ENCODE measurements at places on chromosomes 2 and 18.

- DNase-seq, result no peak
Observed at GRCh38 chr2:601387-601698, 75.9 kb downstream of the TMEM18 start.

- DNase-seq, result peak; percentile 92
Observed at GRCh38 chr2:10043256-10043905, at the start of gene KLF11. KLF11 (plus strand) TSS chr2:10043550; CDS start chr2:10043717, 167 bp downstream.

- DNase-seq, result peak; percentile 2
Observed at GRCh38 chr2:86700690-86701089, 19.4 kb upstream of the RMND5A start.

- peak; percentile 28 for DNase-seq
Observed at GRCh38 chr2:33272001-33272400, 204.4 kb upstream of the RASGRP3 start.

DNA sequence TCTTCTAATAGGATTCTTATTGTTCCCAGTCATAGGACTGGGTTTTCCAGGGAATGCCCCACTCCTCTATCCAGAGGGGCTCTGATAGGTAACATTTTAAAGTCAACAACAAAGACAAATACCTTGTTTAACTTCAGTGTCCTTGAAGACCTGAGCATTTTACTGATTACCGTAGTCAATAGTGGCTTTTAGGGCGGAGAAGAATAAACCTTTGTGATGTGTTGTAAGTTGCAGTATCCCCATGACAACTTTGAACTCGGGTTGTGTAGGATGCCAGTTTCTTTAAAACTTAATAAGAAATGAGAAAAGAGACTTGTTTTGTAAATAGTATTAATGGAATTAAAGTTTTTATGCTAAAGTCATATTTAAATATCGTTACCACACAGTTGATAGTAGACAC lies 6.0 kb downstream of the GATA6 start:
- no peak for DNase-seq

GRCh38 chr18:508835-509234 lies 8.3 kb upstream of the COLEC12 start:
- no peak for DNase-seq

GRCh38 chr2:55636831-55637230 lies 19.4 kb upstream of the PPP4R3B start:
- no peak for DNase-seq

- no peak for DNase-seq
Observed at GRCh38 chr2:189723192-189723591, 39.4 kb downstream of the OSGEPL1 start.

GRCh38 chr2:212538305-212539071 lies at the start of gene ERBB4:
ERBB4 (minus strand) TSS chr2:212538802; CDS start chr2:212538530, 272 bp downstream.
- no peak for DNase-seq

DNA sequence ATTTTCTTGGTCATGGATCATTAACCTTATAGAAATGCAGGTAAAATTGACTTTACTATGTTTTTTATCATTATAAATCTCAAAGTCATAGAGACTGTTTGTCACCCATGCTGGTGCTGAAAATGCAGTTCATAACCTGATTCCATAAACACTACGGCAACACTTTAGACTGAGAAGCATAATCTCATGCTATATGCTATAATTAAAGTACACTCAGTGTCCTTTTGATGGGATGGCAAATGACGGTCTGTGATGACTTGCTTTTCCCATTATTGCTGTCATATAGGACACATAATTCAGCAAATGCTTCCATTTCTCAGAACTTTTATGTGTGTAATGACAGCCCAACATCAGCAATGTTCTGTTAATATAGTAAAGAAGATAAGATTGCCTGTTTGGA lies 162.9 kb downstream of the CD226 start:
- DNase-seq, result no peak

DNA sequence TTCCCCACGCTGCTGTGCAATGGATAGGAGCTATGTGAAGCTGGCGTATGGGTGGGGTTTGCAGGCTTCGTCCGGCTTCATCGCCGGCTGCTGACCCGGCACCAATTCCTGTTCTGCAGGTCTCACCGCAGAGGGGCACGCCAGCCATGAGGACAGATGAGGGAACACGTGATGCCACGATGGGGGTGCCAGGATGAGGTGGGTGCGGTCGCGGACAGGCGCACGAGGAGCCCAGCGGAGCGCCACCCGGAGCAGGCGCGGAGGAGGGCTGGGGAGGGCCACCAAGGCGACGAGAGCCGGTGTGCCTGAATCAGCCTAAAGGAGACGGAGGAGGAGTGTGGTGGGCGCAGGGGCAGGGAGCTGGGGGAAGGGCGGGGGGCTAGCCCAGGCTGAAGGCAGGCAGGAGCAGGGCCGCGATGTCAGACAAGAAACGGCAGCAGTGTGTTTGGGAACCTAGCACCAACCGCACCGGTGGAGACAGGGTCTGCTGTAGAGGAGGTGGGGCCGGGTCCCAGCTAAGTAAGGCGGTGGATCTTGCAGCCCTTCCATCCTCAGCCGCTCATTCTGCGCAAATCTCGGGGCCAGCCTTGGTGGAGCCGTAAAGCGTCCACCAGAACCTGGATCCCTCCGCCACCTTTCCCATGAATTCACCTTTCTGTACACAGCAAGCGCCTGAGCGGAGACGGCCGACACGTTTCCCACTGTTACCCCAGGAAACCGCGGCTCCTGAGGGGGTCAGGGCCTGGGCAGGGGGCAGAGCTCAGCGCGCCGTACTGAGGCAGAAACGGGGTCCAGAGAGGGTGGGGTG lies 17.0 kb upstream of the CD8A start:
- peak; percentile 20 for DNase-seq

- no peak for DNase-seq
Observed at GRCh38 chr18:54278615-54279014, 9.3 kb downstream of the POLI start.

- DNase-seq, result peak; percentile 42
Observed at GRCh38 chr18:3690764-3691066, 240.7 kb downstream of the TGIF1 start.

GRCh38 chr18:33611525-33612135 lies 33.6 kb downstream of the ASXL3 start:
- DNase-seq, result no peak

GRCh38 chr2:135490376-135490775 lies 40.6 kb downstream of the ZRANB3 start:
- DNase-seq, result peak; percentile 9

DNA sequence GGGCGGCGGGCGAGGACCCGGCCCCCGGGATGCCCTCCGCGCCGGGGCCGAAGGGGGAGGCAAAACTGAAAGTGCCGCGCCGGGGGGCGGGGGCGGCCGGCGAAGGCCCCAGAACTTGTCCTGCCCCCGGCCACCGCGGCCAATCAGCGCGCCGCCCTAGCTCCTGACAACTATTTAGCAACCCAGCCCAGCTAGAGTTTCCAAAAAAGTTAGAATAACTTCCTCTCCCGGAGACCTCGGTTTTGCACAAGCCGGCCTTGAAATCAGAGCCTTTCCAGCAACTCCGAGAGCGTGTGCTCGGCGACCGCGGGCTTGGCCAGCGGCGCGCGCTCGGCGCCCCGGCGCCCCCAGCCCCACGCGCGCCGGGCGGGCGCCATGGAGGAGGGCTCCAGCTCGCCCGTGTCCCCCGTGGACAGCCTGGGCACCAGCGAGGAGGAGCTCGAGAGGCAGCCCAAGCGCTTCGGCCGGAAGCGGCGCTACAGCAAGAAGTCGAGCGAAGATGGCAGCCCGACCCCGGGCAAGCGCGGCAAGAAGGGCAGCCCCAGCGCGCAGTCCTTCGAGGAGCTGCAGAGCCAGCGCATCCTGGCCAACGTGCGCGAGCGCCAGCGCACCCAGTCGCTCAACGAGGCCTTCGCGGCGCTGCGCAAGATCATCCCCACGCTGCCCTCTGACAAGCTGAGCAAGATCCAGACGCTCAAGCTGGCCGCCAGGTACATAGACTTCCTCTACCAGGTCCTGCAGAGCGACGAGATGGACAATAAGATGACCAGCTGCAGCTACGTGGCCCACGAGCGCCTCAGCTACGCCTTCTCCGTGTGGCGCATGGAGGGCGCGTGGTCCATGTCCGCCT lies at the start of gene TWIST2:
TWIST2 (plus strand) TSS at position 245 of the 850 bp plus-strand sequence; CDS start at position 376, 131 bp downstream.
- peak; percentile 95 for DNase-seq

DNA sequence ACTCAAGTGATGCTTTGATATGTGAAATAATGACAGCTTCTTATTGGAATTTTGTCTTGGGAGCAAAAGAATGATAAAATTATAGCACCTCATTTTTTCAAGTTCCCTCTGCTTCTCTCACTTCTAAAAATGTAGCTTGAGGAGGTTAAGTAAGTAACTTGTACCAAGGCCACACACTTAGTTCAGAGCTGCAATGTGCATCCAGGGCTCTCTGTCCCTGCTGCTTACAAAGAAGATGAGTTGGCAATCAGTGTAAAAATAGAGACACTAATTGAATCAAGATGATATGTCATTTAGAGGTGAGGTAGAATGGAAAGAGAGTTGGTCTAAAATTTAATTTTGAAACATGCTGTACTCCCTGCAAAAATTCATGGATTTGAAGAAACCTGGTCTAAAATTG lies 312.0 kb upstream of the TNP1 start:
- DNase-seq, result no peak

DNA sequence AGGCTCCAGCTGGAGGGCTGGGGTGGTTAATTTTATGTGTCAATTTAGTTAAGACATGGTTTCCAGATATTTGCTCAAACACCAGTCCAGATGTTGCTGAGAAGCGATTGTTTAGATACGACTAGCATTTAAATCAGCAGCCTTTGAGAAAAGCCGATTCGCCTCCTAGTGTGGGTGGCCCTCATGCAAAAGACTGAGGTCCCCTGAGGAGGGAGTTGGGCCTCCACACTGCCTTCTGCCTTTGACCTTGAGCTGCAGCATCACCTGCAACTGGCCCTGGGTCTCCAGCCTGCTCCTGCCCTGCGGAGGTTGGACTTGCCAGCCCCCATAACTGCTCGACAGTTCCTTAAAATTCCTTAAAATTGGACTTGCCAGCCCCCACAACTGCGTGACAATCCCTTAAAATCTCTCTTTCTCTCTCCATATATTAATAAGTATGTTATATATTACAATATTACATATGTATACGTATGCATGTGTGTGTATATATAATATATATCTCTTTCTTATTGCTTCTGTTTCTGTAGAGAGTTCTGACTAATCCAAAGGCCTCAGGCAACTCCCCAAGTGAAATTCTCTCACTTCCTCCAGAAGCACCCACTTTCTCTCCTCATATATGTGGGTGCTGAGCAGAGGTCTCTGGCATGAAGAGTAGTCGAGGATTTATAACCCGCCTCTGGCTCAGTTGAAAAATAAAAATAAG lies 14.4 kb downstream of the FBLN7 start:
- DNase-seq, result no peak

DNA sequence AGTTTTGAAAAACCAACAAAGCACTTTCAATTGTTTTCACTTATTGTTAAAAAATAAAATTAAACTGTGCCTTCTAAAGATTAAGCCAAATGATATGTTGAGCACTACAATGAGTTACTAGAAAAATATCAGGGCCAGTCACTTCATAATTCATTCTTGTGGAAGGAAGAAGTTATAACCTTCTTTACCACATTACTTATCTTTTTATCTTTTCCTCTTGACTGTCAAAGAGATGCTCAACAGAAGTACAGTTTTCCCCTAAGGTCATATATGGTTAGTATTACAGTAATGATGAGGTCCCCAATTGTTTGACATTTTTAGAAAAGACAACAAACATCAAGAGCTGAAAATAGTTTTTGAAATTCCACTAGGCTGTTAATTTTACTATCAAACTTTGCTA lies 9.4 kb downstream of the PELI1 start:
- DNase-seq, result no peak

DNA sequence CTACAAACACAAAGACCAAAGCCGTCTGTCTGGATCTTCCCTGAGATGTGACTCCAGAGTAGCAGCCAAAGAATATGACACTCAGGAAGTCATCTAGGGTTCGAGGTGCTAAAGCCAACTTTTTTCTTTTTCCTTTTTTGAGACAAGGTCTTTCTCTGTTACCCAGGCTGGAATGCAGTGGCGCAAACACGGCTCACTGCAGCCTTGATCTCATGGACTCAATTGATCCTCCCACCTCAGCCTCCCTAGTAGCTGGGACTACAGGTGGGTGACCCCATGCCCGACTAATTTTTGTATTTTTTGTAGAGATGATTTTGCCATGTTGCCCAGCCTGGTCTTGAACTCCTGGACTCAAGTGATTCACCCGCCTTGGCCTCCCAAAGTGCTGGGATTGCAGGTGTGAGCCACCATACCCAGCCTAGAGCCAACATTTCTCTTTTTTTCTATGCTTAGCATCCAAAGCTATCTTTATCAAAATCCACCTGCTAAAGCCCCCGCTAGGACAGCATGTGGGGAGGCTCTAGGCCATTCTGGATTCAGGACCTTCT lies 92.8 kb downstream of the TMEM17 start:
- DNase-seq, result no peak

GRCh38 chr2:23745068-23745725 lies 181.7 kb downstream of the ATAD2B start:
- no peak for DNase-seq

DNA sequence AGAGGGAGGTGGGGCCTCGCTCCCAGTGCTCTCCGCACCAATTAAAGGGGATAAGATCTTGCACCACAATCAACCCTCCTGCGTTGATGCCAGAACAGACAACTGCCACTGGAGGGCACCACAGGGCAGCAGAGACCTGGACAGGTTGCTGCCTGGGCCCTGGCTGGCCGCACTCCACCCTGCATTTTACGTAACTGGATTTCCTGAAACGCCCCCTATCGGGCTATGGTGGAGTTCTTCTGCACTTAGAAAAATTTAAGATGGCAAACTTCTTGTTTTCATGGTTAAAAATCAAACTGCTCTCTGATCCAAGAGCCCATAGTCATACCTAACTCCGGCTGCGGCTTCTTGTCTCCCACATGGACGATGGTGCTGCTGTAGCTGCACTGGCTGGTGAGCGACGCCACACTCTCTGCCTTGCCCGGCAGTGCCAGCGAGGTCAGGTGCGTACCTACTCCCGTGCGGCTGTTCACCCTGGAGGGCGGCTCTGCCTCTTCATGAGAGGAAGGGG lies 16.8 kb upstream of the HES6 start:
- peak; percentile 74 for DNase-seq

DNA sequence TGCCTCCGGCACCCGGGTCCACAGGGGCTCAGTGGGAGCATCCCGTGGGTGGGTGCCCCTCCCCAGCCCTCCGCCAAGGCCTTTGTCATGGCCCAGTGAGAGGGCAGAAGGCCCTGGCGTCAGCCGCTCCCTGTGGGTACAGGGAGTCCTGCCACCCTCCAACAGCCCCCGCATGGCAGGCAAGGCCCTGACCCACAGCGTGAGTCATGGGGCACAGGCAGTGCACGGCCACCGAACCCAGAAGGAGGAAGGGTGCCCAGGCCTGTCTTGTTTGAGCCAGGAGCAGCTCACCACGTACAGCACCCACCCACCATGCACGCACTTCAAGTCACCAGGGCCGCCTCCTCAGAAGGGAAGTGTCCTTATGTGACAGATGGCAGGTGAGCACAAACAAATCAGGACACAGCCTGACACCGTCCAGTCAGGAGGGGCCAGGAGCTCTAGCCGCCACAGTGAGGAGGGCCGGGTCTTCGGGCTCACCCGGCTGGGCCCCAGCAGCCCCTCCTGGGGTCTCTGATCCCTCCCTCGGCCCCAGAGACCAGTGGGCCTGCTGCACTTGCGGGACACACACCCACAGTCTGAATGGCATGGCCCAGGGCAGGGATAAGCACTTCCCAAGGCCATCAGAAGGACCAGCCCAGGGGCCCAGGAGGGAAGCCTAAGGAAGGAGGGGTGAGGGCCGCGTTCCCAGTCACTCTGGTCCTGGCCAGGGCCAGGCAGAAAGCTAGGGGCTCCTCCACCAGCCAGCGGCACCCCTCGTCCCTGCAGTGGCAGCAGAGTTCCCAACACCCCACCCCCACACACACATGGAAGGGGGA lies 25.8 kb downstream of the BIN1 start:
- peak; percentile 36 for DNase-seq

- DNase-seq, result no peak
Observed at GRCh38 chr2:26730549-26731344, 33.3 kb upstream of the SLC35F6 start.
